ENCODE measurements at places on chromosomes 7 and 10. TPM values are rescaled to one million over a fixed set of nuclear protein-coding genes. Genes with fewer than 3 reads are reported as not detected.
A peak's percentile ranks its signal among the peaks of the same experiment; 100 is the strongest.

- no peak for DNase-seq
- no peaks in the 10 kb centered on the region for H3K27me3 ChIP-seq
- H3K4me1 ChIP-seq = peaks cover 79% of the 10 kb centered on the region
- H3K4me3 ChIP-seq = peak overlapping the region; percentile 10
- peak overlapping the region; percentile 31 for H3K27ac ChIP-seq
These were observed 7.1 kb downstream of the SPOCK2 start for GRCh38 chr10:72081210-72081609.

- peaks cover 41% of the 10 kb centered on the region for H3K27me3 ChIP-seq
- H3K27ac ChIP-seq = no peak overlapping the region
- DNase-seq = no peak
These were observed 2.4 kb downstream of the GPR158 start for GRCh38 chr10:25177093-25177753.

DNA sequence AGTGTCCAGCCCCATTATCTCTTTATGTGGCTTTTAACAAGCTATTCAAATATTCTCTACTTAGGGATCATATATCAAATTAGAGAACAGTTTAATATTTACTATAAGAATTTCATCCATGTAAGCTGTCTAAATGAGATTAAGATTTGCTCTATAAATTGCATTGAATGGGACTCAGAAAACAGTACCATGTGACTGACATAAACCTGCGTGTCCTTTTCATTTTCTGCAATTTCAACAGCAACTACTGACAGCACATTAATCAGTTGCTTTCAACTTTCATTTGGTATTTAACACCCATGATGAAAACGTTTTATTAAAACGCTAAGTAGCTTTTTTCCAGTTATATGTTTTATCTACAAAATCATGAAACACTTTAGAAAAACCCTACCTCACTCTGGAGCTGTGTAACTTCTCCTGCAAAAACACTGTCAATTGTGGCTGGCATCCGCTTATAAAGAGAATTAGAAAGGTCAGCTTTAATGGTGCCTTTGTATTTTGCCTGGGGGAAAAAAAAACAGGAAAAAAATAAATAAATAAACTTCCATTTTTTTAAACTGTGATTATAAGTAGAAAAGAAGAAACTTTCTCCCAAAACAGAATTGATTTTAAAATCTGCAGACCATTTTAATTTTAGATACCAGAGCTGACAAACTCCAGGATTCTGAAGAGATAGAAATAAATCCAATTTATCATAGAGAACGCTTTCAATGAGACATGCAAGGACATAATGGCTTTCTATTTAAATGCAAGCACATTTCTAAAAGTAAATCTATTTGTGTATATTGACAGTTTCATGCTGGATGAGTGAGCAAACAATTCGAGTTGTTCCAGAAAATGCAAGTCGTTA lies 9.2 kb downstream of the NEBL start:
- no peaks in the 10 kb centered on the region for H3K27me3 ChIP-seq
- H3K27ac ChIP-seq = no peak overlapping the region
- no peak overlapping the region for H3K4me3 ChIP-seq
- DNase-seq = no peak
- no peaks in the 10 kb centered on the region for H3K4me1 ChIP-seq

DNA sequence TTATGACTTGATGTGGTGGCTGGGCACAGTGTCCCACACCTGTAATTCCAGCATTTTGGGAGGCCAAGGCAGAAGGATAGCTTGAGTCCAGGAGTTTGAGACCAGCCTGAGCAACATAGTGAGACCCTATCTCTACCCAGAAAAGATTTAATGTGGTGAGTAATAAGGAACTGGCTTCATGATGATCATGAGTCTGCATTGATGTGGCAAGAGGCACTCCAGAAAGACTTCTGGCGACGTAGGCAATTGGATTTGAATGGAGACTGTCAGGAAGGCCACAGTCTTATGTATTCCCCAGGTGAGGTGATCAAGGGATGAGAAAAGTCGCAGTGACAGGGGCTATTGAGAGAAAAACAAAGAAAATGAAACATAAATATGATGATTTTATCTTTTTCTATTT lies 138.0 kb downstream of the CACNB2 start:
- H3K36me3 ChIP-seq = no peaks in the 10 kb centered on the region
- H3K4me1 ChIP-seq = no peaks in the 10 kb centered on the region
- H3K4me3 ChIP-seq = no peak overlapping the region
- H3K27ac ChIP-seq = no peak overlapping the region
- H3K27me3 ChIP-seq = no peaks in the 10 kb centered on the region
- DNase-seq = no peak

DNA sequence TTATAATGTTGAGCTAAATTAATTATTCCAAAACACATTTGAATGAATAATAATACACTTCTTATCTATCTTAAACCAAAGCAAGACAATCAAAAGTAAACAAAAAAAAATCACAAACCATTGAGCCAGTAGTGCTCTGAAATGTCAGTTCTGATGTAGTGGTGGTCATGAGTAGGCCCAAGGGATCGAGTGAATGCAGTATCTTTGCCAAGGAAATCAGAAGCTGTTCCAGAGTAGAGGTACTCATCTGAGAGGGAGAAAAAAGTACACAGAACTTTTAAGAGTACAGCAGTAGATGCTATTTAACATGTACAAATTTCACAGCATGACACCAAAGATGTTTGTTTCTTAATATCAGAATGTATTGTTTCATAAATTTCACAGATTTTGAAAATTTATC lies 121.5 kb downstream of the SEMA3D start:
- no peak overlapping the region for H3K4me3 ChIP-seq
- H3K36me3 ChIP-seq = no peaks in the 10 kb centered on the region
- no peak overlapping the region for H3K27ac ChIP-seq
- H3K27me3 ChIP-seq = no peaks in the 10 kb centered on the region
- H3K4me1 ChIP-seq = no peaks in the 10 kb centered on the region
- no peak for DNase-seq

DNA sequence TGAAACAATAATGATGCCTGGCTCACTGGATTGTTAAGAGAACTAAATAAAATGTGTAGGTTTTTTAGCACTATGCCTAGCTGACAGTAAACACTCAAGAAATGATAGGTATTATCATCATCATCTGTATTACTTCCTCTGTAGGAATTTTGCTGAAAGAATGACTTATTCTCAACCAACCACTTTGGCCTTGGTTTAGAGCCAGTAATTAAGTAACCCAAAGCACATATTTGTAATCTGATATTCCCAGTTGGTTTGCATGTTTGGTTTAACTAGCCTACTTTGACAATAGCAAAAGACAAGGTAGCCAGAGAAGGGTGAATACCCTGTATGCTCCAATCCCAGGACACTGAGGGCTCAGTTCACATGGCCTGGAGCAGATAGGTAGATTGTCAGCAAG lies 34.4 kb downstream of the BCAP29 start:
- peaks cover 42% of the 10 kb centered on the region for H3K36me3 ChIP-seq
- no peak for DNase-seq
- H3K4me3 ChIP-seq = no peak overlapping the region

The MACC1 gene
- total RNA-seq = not detected

The FGFR2 gene
- total RNA-seq = not detected

The DNAJC12 gene
- total RNA-seq = 25.0 TPM
